A375 (cell line): ENCODE measurements at places on chromosomes 13 and 19. TPM values are rescaled to one million over a fixed set of nuclear protein-coding genes. Genes with fewer than 3 reads are reported as not detected.

The ZNF382 gene
- total RNA-seq, result 0.27 and 0.53 TPM in 2 replicates

The NACC1 gene
- total RNA-seq, result 104 and 135 TPM in 2 replicates

The ITPKC gene
- 10.1 and 12.3 TPM in 2 replicates for total RNA-seq

The TNFSF13B gene
- total RNA-seq, result 2.0 and 2.3 TPM in 2 replicates

The SERPINE3 gene
- total RNA-seq, result not detected in 2 replicates

The CNMD gene
- not detected in 2 replicates for total RNA-seq

The DCLK1 gene
- total RNA-seq, result 1.3 and 1.5 TPM in 2 replicates

The GAS6 gene
- total RNA-seq, result 8.0 and 10.5 TPM in 2 replicates

The PLEKHA4 gene
- total RNA-seq, result 12.7 and 24.4 TPM in 2 replicates

The CGB8 gene
- total RNA-seq, result not detected in 2 replicates

The EIF3K gene
- 452 and 462 TPM in 2 replicates for total RNA-seq

The TTC9B gene
- 0.27 and 0.72 TPM in 2 replicates for total RNA-seq

The ZNF470 gene
- total RNA-seq, result 2.2 and 2.6 TPM in 2 replicates

The ADGRE3 gene
- not detected in 2 replicates for total RNA-seq

The HOMER3 gene
- total RNA-seq, result 92.4 and 104 TPM in 2 replicates

The POU2F2 gene
- 0.08 and 1.2 TPM in 2 replicates for total RNA-seq

The ANGPTL8 gene
- not detected in 2 replicates for total RNA-seq

The GRIN2D gene
- total RNA-seq, result not detected in 2 replicates

The NOTCH3 gene
- 4.5 and 6.7 TPM in 2 replicates for total RNA-seq

The NALCN gene
- total RNA-seq, result 1.4 and 1.5 TPM in 2 replicates

The NOVA2 gene
- total RNA-seq, result 0.04 TPM in 1 of 2 replicates, not detected in the other

The ZFP30 gene
- total RNA-seq, result 5.1 and 6.3 TPM in 2 replicates

The ZNF480 gene
- total RNA-seq, result 5.5 and 6.3 TPM in 2 replicates

The SBSN gene
- total RNA-seq, result 0.05 TPM in 1 of 2 replicates, not detected in the other

The CEACAM5 gene
- not detected in 2 replicates for total RNA-seq

The UPK1A gene
- total RNA-seq, result not detected in 2 replicates

The MYBPC2 gene
- not detected in 2 replicates for total RNA-seq

The ICAM3 gene
- 12.8 and 19.7 TPM in 2 replicates for total RNA-seq

The IFNL2 gene
- total RNA-seq, result not detected in 2 replicates

The LGALS7 gene
- not detected in 2 replicates for total RNA-seq

The ADAMTSL5 gene
- total RNA-seq, result 2.3 and 3.8 TPM in 2 replicates

The GIPC3 gene
- total RNA-seq, result not detected in 2 replicates
